ENCODE measurements at places on chromosomes 12 and 14.

- DNase-seq, result peak; percentile 96
These were observed 148.1 kb downstream of the TSPAN9 start for GRCh38 chr12:3225154-3225795.

DNA sequence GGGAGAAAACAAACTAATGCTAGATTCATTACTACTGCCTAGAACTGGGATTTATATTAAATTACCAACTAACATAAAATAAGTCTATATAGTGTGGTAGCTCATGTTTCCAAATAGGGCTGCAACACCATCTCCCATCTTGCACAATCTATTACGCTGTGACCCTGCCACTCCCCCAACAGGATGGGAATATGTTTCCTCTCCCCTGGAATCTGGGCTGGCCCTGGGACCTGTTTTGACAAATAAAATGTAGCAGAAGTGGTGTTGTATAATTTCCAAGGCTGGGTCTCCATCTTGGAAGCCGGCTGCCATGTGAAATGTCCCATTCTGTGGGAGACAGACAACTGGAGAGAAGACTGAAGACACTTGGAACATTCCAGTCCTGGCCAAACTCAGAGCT lies 45.6 kb upstream of the FERMT2 start:
- DNase-seq, result no peak

- no peak for DNase-seq
These were observed 736.3 kb downstream of the RPS29 start for GRCh38 chr14:48849741-48850322.

DNA sequence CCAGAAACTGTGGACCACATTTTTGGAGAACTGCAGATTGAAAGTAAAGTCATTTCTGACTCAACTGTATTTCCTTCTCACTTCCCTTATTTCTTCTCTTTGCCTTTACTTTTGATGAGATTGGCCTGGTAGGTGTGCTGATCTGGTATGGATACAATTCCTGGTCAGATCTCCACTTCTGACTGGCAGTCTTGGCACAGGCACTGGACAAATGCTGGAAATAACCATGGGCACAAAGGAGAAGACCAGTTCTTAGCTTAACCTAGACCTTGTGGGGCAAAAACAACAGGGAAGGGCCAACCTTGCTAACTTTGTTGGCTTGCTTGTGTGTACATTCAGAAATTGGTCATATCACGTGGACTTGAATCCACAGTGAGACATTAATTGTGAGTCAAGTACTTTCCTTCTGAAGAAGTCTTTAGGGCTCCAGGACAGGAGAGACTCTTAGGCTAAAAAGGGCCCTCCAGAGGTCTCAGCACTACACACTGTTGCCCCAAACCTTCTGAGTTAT lies 75.0 kb downstream of the DIP2B start:
- no peak for DNase-seq

DNA sequence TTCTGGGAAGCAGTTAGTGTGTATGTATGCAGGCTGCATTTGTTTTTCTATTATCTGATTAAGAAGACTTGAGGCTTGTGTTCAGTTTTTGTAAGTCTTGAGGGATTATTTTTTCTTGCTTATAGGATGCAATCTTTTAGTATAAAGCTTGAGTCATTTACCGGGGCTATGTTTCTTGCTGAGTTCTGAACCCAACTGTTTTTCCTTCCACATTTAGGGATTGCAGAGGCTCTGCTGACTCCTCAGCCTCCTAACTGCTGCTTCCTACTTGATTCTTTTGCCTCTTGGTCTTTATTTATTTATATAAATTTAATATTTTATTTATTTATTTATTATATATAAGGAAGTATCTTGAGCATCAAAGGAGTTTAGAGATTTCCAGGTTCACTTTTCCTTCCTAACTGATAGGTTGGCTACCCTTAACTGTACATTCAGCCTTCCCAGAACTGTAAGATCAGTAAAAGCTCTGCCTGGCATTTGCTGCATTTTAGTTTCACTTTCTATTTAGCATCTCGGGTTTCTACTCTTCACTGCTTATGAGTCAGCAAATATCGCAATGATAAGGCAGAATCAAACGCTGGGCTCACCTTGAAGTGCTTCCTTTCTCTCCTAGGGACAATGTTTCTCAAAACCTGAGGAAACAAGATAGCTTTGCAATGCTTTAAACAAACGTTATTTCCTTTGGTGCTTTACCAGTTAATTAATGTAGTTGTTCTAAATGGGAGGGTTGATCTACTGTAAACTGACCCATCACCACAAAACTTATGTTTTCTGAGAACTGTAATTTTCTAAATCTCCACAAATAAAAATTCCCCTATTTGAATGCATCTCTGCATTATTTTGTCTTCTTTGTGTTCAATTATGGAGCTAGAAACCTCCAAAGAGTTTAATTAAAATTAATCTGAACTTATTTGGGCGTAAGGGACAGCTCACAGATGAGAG lies 1183.7 kb upstream of the TMEM132C start:
- peak; percentile 82 for DNase-seq

DNA sequence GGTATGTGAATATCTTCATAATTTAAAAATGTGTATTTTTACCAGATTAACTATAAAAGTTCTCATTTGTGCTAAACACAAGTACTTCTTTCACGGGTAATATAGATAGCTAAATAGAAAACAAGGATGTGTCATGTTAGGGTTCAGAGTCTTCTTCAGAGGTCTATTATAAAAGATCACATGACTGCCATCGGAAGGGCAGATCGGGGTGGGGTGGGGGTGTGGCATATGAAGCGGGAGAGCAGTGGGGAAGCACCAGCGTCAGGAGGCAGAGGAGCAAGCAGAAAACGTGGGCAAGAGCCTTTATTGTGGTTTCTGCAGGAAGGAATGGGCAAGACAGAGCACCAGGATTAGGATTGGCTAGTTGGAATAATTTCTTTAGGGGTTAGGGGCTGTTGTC lies 63.7 kb upstream of the DNM1L start:
- no peak for DNase-seq

- DNase-seq, result no peak
These were observed 41.1 kb downstream of the TTLL5 start for GRCh38 chr14:75702122-75702521.

DNA sequence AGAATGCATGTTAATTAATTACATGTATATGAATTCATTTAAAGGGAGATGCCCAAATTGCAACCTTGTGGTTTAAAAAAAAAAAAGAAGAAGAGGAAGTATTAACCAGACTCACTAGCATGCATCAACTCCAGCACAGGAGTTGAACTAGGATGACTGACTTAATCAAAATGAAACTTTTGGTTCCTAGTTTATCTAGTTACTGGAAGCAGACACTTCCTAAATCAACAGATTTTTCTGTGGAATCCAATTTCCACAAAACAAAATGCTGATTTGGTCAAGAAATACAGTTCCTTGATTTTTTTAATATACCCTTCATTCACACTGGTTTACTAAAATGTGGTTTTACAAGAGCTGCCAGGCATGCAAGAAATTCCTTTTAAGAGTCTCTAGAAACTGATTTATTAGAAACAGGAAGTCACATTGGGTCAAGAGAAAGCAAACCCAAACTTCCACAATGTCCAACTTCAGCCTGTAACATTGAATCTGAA lies 41.6 kb downstream of the ITPR2 start:
- no peak for DNase-seq

GRCh38 chr12:92640691-92641090 lies 62.1 kb upstream of the PLEKHG7 start:
- no peak for DNase-seq

- no peak for DNase-seq
These were observed 224.8 kb downstream of the SLC16A7 start for GRCh38 chr12:59820594-59821011.

GRCh38 chr12:94026596-94026995 lies 121.8 kb upstream of the PLXNC1 start:
- no peak for DNase-seq

DNA sequence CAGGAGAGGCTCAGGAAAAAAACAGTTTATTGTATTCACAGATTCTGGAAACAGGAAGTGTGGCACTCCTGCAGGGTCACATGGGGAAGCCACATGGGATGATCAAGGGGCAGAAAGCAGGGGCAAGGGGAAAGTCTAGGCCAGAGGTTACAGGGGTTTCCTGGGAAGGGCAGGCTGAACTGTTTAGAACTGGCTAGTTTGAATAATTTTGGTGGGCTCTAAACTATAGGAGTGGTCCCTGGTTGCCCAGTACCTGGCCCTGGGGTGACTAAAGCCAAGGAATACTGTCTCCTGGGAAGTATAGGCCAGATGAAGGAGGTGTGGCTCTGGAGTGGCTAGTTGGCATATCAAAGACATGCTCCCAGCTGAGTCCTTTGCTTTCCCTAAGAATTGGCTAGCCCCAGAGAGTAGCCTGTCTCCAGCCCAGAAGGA lies 169.2 kb downstream of the SLC41A2 start:
- no peak for DNase-seq

DNA sequence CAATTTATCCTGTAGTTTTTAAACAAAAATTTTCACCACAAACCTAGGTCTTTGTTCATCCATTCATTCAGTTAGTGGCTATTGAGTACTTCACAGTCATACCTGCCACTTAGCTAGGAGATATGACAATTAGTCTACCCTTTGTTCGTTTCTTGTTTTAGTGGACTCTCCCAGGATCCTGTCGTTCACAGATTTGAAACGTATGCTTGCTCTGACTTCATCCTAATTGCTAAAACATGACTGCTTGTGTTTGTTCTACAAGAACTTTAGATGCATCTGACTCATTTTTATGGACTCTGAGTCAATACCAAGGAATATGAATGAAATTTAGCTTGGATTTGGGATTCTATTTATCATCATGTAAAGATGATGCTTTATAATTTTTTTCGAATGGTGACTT lies 69.5 kb downstream of the TBC1D30 start:
- peak; percentile 65 for DNase-seq

- DNase-seq, result no peak
These were observed 56.1 kb downstream of the ESR2 start for GRCh38 chr14:64238049-64238448.

DNA sequence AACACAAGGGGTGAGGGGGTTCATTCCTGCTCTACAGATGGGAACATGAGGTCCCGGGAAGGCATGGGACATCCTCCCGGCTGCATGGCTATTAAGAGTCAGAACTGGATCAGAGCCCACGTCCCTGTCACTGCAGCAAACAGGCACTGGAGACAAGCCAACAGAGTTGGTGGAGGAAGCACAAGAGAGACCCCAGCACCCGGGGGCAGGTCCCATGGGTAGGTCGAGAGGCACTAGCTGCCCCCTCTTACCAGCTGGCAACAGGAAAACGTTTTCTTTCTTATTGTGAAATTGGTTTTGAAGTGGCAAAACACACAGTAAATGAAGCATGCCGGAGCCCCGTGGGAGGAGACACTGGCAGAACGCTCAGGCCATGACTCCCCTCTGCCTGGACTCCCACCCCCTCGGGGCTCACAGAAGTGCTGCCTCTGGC lies 43.6 kb downstream of the SYNE3 start:
- no peak for DNase-seq

- DNase-seq, result no peak
These were observed 121.5 kb upstream of the VASH1 start for GRCh38 chr14:76639606-76640229.

DNA sequence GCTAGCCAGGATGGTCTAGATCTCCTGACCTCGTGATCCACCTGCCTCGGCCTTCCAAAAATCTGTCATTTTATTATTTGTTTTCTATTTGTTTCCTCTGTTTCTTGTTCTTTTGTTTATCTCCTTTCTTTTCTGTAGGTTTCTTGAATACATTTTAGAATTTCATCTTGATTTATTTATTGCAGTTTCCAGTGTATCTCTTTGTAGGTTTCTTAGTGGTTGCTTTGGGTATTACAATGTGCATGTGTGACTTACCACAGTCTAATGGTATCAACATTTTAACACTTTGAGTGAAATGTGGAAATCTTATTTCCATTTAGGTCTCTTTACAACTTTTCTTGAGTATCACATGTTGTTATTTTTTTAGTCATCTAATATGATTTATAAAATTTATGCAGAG lies 29.9 kb upstream of the MUCL1 start:
- peak; percentile 2 for DNase-seq

DNA sequence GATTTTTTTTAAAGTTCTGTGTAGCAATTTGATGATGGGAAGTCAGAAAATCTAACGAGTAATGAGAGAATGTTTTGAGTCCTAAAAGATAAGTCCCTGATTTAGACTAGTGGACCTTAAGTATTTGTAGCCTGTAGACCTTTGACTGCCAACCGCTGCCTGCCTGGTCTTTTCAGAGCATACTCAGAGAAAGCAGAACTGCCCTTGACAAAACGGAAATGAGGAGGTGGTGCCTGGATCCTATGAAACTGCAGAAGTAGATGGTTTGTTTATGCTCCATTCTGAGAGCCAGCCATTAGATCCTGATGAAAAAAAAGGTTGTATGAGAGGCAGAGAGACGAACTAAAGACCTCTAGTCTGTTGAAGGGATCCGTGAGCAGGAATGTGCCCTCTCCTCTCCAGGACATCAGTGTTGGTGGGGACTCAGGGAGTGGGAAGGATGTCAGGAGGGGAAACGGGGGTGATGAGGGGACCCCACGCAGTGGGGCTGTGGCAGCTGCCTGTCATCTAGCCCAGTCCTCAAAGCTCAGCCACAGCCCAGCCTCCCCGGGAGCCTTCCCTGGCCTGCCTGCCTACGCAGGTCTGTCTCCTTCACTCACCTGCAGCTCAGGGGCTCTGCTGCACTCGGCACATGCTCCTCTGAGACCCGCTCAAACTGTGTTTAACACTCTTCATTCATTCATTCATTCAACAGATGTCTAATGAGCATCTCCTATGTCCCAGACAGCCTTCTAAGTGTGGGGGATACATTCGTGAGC lies 447.5 kb downstream of the AACS start:
- DNase-seq, result no peak

- DNase-seq, result no peak
These were observed 19.3 kb upstream of the MED6 start for GRCh38 chr14:70619708-70620107.

GRCh38 chr12:123957196-123957595 lies 15.4 kb downstream of the CCDC92 start:
- DNase-seq, result no peak

- DNase-seq, result no peak
These were observed 84.8 kb upstream of the MAP1LC3B2 start for GRCh38 chr12:116474331-116474730.

DNA sequence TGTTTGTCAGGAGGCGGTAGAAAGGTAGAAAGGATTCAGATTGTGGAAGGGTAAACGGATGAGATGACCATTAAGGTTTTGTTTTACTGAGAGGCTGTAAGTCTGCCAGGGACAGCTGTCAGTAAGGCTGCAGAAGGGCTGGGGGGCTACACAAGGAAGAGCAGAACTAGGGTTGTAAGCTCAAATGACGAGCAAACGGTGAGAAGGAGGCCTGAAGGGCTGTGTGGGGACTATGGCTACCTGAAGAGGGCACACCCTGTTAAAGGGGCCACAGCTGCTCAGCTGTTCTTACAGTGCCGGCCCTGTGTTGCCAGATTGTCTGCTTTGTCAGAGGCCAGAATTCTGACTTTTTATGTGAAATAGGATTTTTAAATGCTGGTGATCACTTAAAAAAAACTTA lies 19.1 kb downstream of the VASH1 start:
- DNase-seq, result no peak

DNA sequence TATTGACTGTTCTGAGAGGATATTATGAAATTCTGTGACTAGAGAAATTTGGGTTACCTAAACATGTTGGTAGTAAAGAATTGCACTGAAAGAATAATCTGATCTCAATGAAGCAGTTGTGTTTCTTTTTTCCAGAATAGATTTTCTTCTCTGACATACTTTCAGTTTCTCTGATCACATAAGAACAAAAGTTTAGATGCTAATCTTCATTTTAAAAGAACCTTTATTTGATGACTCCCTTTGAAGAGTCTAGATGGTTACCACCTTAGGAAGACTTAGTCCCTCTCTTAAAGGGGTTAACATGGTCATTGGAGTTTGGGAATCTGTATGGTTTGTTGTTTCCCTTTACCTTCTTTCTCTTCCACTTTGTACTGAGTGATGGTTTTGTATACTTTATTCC lies 58.6 kb downstream of the MON2 start:
- DNase-seq, result no peak

All from kidney capillary endothelial cell (primary cell).